Epithelial cell of esophagus (primary cell): ENCODE measurements at places on chromosomes 12 and 14.

- no peak for DNase-seq
Observed at GRCh38 chr14:35688126-35688826, 120.8 kb downstream of the RALGAPA1 start.

DNA sequence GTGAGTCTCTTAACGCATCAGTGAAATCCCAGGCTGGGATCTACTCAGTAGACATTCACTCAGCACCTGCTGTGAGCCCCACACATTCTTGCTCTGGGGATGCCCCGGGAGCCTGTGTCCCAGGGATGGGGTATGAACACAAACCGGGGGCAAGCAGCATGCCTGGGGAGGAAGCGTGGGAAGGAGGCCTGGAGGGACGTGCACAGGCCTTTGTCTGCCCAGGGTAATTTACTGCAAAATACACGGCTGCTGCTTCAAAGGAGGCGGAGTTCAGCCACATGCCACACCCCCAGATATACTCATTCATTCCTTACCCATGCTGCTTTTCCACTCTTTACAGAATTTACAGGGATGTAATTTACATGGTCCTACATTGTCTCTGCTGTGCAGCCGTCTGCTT, 187.8 kb downstream of the ADGRD1 start:
- DNase-seq: no peak

- DNase-seq: no peak
Observed at GRCh38 chr14:59096303-59096702, 92.2 kb upstream of the DAAM1 start.

GRCh38 chr12:105906561-105906960, 232.2 kb downstream of the NUAK1 start:
- no peak for DNase-seq

GRCh38 chr12:109517619-109518018, 40.2 kb downstream of the UBE3B start:
- no peak for DNase-seq

GRCh38 chr12:9909724-9910123, 22.4 kb downstream of the CLEC2A start:
- DNase-seq: no peak

DNA sequence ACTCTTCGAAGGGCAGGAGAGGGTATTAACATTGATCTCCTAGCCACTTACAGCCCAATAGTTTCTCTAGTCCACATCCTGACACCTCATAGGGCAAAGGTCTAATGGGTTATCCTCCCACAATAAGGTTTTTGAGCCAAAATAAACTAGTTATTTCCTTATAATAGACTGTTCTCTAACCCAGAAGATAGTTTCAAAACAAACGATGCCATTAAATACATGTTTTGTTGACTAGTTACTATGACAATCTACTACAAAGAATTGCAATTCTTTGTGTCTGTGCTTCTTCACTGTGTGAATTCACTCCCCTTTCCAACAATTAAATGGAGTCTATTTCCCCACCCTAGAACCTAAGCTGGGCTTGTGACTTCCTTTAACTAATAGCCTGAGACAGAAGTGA, 6.4 kb upstream of the ACTR10 start:
- no peak for DNase-seq

GRCh38 chr12:51932218-51933076, 19.1 kb upstream of the ACVR1B start:
- no peak for DNase-seq

DNA sequence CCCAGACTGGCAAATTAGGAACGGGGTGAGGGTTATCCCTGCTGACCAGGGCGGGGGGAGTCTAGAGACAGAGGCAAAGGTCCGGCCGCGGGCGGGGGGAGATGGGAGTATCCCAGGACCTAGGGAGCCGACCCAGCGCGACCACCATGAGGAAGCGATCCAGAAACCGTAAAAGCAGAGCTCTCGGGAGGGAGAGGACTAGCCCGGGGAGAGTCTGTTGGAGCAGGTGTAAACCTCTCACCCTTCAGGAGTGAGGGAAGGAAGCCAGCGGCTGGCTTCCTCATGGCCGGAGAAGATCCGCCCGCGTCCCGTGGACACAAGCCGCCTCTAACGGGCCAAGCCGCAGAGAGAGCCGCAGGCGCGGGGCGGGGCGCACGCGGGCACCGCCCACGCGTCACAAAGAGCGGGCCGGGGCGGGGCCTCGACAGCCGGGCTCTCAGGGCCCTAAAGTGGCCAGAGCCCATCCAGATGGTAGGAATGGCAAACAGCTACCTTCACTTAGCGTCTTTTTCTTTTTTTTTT, at the start of gene ACRBP:
Gene ACRBP, minus strand, starts transcription at position 350 of the 522 bp plus-strand sequence. Its CDS starts 66 bp downstream, at position 284.
- DNase-seq: peak; percentile 51

DNA sequence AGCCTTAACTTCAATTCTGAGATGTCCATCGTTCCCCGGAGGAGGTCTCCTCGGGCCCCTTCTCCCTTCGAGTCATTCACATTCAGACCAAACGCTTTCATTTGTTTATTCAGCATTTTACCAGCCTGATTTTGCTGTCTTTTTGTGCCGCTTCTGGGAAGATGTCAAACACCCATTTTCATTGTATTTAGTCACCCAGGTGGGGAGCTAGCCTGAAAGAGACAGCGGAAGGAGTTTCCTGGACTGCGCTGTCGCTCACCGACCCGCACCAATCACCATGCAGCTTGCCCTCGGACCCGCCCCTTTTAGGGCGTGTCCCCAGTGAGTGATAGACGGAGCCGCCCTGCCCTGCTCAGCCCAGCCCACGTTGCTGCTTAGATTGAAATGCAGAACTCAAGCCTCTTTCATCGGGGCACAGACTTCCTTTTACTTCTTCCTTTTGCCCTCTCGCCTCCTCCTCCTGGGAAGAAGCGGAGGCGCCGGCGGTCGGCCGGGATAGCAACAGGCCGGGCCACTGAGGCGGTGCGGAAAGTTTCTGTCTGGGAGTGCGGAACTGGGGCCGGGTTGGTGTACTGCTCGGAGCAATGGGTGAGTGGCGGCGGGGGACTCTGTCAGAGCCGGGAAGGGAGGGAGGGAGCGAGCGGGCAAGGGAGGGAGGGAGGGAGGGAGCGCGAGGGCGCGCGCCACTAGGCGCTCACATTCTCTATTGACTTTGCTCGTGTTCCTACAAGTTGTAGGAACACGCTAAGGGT, at the start of gene PAX9:
Gene PAX9, plus strand, starts transcription at position 355 of the 752 bp plus-strand sequence. Its CDS starts 230 bp downstream, at position 585.
- DNase-seq: peak; percentile 99

- DNase-seq: no peak
Observed at GRCh38 chr14:72142328-72142727, 210.1 kb downstream of the RGS6 start.

DNA sequence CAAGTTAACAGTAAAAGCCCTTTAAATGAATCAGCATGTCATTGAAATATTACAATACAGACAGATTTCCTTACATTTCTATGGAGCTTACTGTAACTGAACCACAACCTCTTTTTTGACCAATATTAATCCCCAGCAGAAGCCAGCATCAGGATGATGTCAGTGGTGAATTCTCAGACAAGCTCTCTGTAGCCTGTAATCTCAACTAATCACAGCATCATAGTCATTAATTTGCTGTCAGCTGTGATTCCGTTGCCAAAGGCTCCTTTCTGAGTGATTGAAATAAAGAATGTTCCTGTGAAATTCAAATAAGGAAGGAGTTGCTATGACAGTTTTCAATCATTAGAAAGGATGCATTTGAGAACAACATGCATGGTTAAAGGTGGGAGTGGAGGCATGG, 323.1 kb downstream of the PDZRN4 start:
- DNase-seq: no peak

DNA sequence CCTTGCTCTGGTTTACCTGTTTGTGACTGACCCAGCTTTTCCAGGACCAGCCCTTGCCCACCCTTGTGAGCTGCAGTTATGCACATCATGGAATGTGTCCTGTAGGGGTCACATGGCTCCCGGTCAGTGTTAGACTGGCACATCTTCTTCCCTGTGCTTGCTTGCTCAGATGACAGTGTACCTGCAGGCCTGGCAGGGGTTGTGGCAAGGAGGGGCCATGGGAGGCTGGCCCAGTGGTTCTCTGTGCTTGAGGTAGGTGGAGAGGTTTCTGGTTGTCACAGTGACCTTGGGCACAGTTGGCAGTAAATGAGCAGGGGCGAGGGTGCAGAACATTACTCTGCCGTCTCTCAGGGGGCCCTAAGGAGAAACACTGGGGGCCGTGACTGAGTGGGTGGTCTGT, 27.6 kb upstream of the RD3L start:
- DNase-seq: no peak

DNA sequence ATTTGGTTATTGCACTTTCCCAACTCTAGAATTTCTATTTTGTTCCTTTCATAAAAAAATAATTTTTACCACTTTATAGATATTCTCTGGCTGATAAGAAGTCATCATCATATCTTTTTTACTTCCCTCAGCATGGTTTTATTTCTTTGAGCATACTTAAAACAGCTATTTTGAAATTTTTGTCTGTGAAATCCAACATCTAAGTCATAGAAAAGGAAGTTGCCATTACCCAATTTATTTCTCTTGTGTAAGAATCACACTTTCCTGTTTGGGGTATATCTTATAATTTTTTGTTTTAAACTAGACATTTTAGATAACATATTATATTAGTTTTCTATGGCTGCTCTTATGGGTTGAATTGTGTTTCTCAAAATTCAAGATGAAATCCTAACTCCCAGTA, 400.2 kb upstream of the OR4E1 start:
- no peak for DNase-seq

DNA sequence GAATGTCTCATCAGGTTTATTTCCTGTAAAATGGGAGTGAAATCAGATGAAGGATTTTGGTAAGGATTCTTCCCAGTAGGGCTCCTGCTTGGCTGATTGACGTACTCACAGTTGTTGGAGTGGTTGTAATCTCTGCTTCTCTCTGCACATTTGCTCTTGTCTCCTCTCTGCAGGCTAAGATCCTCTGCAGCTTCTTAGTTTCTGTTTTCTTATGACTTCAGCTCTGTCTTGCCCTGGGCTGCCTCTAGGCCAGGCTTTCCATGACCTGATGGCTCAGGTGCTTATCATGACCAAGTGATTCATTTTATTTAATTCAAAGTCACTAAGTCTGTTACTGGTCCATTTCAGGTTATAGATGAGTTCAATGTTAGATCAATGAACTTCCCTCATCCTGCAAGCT, 394.5 kb upstream of the DDHD1 start:
- DNase-seq: no peak

DNA sequence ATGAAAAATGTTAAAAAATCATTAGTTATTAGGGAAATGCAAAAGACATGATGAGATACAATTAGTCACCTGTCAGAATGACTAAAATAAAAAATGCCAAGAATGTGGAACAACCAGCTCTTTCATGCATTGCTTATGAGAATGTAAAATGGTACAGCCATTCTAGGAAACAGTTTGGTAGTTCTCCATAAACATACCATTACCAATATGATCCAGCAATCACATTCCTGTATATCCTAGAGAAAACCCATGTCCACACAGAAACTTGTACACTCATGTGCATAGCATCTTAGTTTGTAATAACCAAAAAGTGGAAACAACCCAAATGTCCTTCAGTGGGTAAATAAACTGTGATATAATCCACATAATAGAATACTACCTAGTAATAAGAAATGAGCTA, 245.7 kb downstream of the FUT8 start:
- DNase-seq: peak; percentile 83

GRCh38 chr14:76710056-76711010, 50.9 kb upstream of the VASH1 start:
- peak; percentile 52 for DNase-seq

- no peak for DNase-seq
Observed at GRCh38 chr14:51872396-51872795, 12.0 kb downstream of the GNG2 start.

- DNase-seq: no peak
Observed at GRCh38 chr12:88383405-88383804, 196.9 kb downstream of the KITLG start.

GRCh38 chr12:98352218-98352811, 163.1 kb upstream of the TMPO start:
- DNase-seq: peak; percentile 95

- peak; percentile 48 for DNase-seq
Observed at GRCh38 chr12:31590642-31591379, at the start of gene DENND5B. Gene DENND5B (minus strand): TSS chr12:31591136. CDS start chr12:31590832, 304 bp downstream.

DNA sequence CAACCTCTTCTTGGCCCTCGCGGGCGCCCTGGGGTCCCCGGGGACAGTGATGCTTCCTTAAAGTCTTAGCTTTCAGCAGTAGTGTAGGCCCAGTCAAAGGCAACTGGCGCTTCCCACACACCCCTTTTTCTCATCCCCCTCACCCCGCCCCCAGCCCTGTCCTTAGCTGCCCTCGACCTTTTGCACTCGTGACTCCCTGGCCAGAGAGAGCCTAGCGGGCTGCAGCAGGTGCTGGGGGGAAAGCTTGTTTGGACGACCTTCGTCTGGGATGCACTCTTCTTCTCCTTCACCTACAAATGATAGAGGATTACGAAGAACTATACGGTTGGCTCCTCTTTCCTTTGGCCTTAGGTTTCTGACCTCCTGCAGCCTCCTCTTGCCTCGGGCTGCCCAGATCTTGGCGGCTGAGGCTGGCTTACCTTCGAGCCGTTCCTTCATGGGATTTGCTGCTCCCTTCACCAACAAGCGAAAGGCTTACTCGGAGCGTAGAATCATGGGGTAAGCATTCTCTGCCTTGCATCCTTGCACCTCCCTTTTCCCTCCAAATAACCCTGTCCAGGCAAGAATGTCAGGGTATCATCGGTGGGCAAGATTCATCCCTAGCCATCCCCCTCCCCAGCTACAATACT, 815 bp downstream of the COQ10A start:
- no peak for DNase-seq

- peak; percentile 66 for DNase-seq
Observed at GRCh38 chr14:74964787-74965485, 9.5 kb upstream of the PGF start.

DNA sequence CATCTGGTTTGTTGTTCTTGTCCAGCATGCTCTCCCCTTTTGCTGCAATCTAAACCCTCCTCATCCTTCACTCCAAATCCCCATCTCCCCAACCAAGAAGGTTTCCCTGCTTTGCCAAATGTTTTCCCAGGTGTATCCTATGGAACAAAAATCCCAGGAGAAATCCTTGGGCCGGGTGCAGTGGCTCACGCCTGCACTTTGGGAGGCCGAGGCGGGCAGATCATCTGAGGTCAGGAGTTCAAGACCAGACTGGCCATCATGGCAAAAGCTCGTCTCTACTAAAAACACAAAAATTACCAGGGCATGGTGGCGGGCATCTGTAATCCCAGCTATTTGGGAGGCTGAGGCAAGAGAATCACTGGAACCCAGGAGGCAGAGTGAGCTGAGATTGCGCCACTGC, 5.0 kb downstream of the KSR2 start:
- no peak for DNase-seq

DNA sequence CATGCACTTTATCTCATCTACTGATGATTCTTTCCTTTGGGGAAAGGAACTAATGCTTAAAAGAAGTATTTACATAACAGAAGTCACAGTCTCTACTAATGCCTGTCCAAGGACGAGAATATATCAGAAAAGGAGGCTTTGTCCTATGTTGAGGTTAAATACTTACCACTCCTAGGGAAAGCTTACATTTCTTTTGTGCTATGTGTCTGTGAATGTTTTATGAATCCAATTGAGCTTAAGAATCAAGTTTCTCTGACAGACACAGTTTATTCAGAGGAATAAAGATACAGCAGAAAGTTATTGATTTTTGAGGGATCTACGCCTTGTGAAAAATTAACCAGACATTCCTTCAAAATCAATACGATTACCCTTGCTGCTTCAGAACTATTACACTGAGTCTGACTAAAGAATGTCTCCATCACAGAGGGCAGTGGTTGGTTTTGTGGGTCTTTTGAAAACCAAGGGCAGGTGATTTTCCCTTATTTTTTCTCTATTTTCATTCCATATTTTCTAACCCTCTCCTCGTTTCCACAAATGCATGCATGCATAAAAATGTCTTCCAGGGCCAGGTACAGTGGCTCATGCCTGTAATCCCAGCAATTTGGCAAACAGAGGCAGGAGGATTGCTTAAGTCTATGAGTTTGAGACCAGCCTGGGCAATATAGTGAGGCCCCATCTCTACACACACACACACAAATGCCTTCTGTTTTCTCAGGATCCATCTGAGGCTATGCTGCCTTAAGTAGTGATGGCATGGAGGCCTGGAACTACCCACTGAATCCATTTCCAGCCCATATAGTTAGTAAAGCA, 1095.1 kb downstream of the GALC start:
- DNase-seq: no peak
